Fibroblast of lung (primary cell): ENCODE measurements at places on chromosomes 2 and 18. TPM values are rescaled to one million over a fixed set of nuclear protein-coding genes. Genes with fewer than 3 reads are reported as not detected.

- no peaks in the 10 kb centered on the region for H3K4me1 ChIP-seq
- no peak overlapping the region for H3K27ac ChIP-seq
- H3K27me3 ChIP-seq, result no peaks in the 10 kb centered on the region
- H3K36me3 ChIP-seq, result no peaks in the 10 kb centered on the region
Observed at GRCh38 chr2:173130496-173131465, 55.1 kb downstream of the MAP3K20 start.

GRCh38 chr2:72145289-72145657 lies 2.4 kb downstream of the CYP26B1 start:
- H3K27me3 ChIP-seq, result peaks cover 62% of the 10 kb centered on the region
- peaks cover 4% of the 10 kb centered on the region for H3K4me1 ChIP-seq
- H3K27ac ChIP-seq, result no peak overlapping the region
- H3K36me3 ChIP-seq, result no peaks in the 10 kb centered on the region
- H3K4me3 ChIP-seq, result no peak overlapping the region

- H3K36me3 ChIP-seq, result no peaks in the 10 kb centered on the region
- no peak overlapping the region for H3K27ac ChIP-seq
- H3K4me1 ChIP-seq, result peaks cover 4% of the 10 kb centered on the region
- no peak overlapping the region for H3K4me3 ChIP-seq
- no peaks in the 10 kb centered on the region for H3K27me3 ChIP-seq
Observed at GRCh38 chr2:46157966-46158310, 139.3 kb upstream of the EPAS1 start.

The CDH19 gene
- not detected in 2 replicates for total RNA-seq

- no peaks in the 10 kb centered on the region for H3K27me3 ChIP-seq
- no peak overlapping the region for H3K4me3 ChIP-seq
- H3K4me1 ChIP-seq, result no peaks in the 10 kb centered on the region
- H3K27ac ChIP-seq, result no peak overlapping the region
- H3K36me3 ChIP-seq, result no peaks in the 10 kb centered on the region
Observed at GRCh38 chr2:164891460-164891859, 49.8 kb upstream of the COBLL1 start.

The OSBPL1A gene
- total RNA-seq, result 47.3 and 73.3 TPM in 2 replicates

DNA sequence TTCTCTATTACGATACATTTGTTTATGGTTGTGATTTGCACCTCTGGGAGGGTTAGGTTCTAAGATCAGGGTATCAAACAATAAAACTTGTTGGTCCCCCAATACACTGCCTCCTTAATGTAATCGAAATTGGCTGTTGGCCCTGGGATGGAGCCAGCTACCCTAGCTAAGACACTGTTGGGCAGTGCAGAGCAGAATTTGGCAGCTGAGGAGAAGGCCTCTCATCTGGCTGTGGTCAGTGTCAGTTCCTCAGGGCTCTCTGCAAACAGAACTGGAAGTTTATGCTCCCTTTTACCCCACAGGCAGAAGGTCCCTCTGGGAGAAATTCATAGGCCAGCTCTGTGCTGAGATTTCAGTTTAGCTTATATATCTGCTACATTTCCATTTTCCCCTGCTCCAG lies 8.6 kb upstream of the HAAO start:
- H3K27me3 ChIP-seq, result peaks cover 4% of the 10 kb centered on the region
- no peak for DNase-seq
- no peaks in the 10 kb centered on the region for H3K36me3 ChIP-seq
- H3K4me3 ChIP-seq, result no peak overlapping the region
- H3K4me1 ChIP-seq, result no peaks in the 10 kb centered on the region
- no peak overlapping the region for H3K27ac ChIP-seq

The KLF7 gene
- 11.3 and 12.9 TPM in 2 replicates for total RNA-seq

GRCh38 chr2:182301093-182301492 lies 125.7 kb downstream of the PDE1A start:
- no peaks in the 10 kb centered on the region for H3K4me1 ChIP-seq
- H3K4me3 ChIP-seq, result no peak overlapping the region
- no peaks in the 10 kb centered on the region for H3K36me3 ChIP-seq
- no peaks in the 10 kb centered on the region for H3K27me3 ChIP-seq

DNA sequence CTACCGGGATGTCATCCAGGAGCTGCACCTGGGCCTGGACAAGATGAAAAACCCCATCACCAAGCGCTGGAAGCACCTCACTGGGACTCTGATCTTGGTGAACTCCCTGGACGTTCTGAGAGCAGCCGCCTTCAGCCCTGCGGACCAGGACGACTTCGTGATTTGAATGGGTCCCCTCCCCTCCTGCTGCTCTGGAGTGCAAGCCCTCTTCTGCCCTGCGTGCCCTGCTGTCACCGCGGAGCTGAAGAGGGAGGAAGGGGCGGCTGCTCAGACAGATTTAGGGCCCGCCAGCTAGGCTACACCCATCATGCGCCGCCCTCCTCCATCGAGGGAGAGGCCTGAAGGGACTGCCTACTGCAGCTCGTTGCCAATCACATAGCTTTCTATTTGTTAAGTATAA lies 101.8 kb downstream of the SH3BP4 start:
- H3K27ac ChIP-seq, result no peak overlapping the region
- no peak for DNase-seq
- H3K4me3 ChIP-seq, result no peak overlapping the region
- H3K27me3 ChIP-seq, result no peaks in the 10 kb centered on the region
- peaks cover 9% of the 10 kb centered on the region for H3K4me1 ChIP-seq

The MARCO gene
- total RNA-seq, result not detected in 2 replicates

GRCh38 chr2:208370881-208371633 lies 35.5 kb upstream of the PTH2R start:
- H3K27me3 ChIP-seq, result no peaks in the 10 kb centered on the region
- H3K36me3 ChIP-seq, result no peaks in the 10 kb centered on the region
- H3K4me1 ChIP-seq, result no peaks in the 10 kb centered on the region
- peak; percentile 32 for DNase-seq

- peak overlapping the region; percentile 89 for H3K4me3 ChIP-seq
- peak overlapping the region; percentile 99 for H3K27ac ChIP-seq
- H3K27me3 ChIP-seq, result no peaks in the 10 kb centered on the region
- DNase-seq, result peak; percentile 91
Observed at GRCh38 chr18:9137168-9138066, 836 bp downstream of the ANKRD12 start.

- no peaks in the 10 kb centered on the region for H3K36me3 ChIP-seq
- DNase-seq, result no peak
- no peak overlapping the region for H3K27ac ChIP-seq
- H3K4me3 ChIP-seq, result no peak overlapping the region
Observed at GRCh38 chr2:154422251-154422650, 276.2 kb upstream of the KCNJ3 start.

DNA sequence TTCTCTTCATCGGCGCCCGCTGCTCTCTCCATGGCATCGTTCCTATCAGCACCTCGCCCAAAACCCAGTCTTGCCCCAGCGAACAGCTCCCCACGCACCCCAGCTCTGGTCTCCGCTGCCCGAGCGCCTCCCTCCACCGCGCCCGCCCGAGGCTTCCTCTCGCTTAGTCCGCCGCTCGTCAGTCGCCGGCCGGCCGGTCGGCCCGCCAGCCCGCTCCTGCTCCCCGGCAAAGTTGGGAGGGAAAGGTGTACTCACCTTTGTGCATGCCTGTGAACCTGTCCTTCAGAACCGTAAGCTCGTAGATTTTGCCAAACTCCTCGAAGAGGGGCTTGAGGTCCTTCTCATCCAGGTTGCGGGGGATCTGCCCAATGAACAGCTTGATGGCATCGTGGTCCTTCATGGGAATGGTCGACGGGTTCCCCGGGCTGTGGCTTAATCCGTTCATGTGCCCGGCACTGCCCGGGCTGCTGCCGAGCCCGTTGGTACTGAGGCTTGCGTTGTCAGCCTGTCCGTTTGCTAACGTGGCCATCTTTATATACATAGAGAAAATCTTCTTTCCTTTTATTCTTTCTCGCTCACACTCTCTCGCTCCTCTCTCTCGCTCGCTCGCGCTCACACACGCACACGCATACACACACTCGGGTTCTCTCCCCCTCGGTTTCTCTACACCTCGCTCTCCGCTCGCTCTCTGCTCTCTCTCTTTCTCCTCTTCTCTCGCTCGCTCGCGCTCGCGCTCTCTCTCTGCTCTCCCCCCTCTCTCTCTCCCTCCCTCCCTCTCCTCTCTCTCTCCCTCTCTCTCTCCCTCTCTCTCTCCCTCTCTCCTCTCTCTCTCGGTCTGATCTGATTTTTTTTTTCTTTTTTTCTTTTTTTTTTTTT lies at the start of gene CELF4:
Gene CELF4 (minus strand): TSS at position 698 of the 876 bp plus-strand sequence.
- H3K27ac ChIP-seq, result no peak within 1 kb of the TSS
- DNase-seq, result no peak
- peaks cover 25% of the 10 kb centered on the region for H3K27me3 ChIP-seq
- H3K4me3 ChIP-seq, result no peak within 1 kb of the TSS

- H3K4me1 ChIP-seq, result peaks cover 2% of the 10 kb centered on the region
- H3K27ac ChIP-seq, result no peak overlapping the region
- peak; percentile 44 for DNase-seq
- H3K27me3 ChIP-seq, result no peaks in the 10 kb centered on the region
Observed at GRCh38 chr2:48651158-48651790, 33.6 kb downstream of the GTF2A1L start.

GRCh38 chr2:42951263-42951938 lies 159.0 kb upstream of the HAAO start:
- no peak for DNase-seq
- H3K27ac ChIP-seq, result no peak overlapping the region
- H3K4me3 ChIP-seq, result no peak overlapping the region
- H3K4me1 ChIP-seq, result peaks cover 10% of the 10 kb centered on the region
- no peaks in the 10 kb centered on the region for H3K36me3 ChIP-seq

- no peak overlapping the region for H3K4me3 ChIP-seq
- DNase-seq, result peak; percentile 85
- H3K36me3 ChIP-seq, result no peaks in the 10 kb centered on the region
- H3K4me1 ChIP-seq, result peaks cover 16% of the 10 kb centered on the region
- no peaks in the 10 kb centered on the region for H3K27me3 ChIP-seq
- no peak overlapping the region for H3K27ac ChIP-seq
Observed at GRCh38 chr18:48529796-48530195, 9.0 kb upstream of the CTIF start.

The PLGLB1 gene
- 0.26 and 0.99 TPM in 2 replicates for total RNA-seq

GRCh38 chr2:215260097-215260677 lies 51.7 kb upstream of the ATIC start:
- no peaks in the 10 kb centered on the region for H3K36me3 ChIP-seq
- no peaks in the 10 kb centered on the region for H3K27me3 ChIP-seq
- H3K27ac ChIP-seq, result no peak overlapping the region
- no peak overlapping the region for H3K4me3 ChIP-seq
- DNase-seq, result no peak

- no peak for DNase-seq
- H3K4me1 ChIP-seq, result no peaks in the 10 kb centered on the region
- no peaks in the 10 kb centered on the region for H3K36me3 ChIP-seq
- no peak overlapping the region for H3K4me3 ChIP-seq
- H3K27me3 ChIP-seq, result no peaks in the 10 kb centered on the region
- H3K27ac ChIP-seq, result no peak overlapping the region
Observed at GRCh38 chr2:95292623-95293260, 4.4 kb upstream of the KCNIP3 start.

The MBP gene
- 3.6 and 7.2 TPM in 2 replicates for total RNA-seq

- no peak overlapping the region for H3K27ac ChIP-seq
- no peaks in the 10 kb centered on the region for H3K4me1 ChIP-seq
- no peaks in the 10 kb centered on the region for H3K36me3 ChIP-seq
- no peak for DNase-seq
- H3K27me3 ChIP-seq, result no peaks in the 10 kb centered on the region
Observed at GRCh38 chr18:31980863-31981262, 37.8 kb upstream of the RNF125 start.

DNA sequence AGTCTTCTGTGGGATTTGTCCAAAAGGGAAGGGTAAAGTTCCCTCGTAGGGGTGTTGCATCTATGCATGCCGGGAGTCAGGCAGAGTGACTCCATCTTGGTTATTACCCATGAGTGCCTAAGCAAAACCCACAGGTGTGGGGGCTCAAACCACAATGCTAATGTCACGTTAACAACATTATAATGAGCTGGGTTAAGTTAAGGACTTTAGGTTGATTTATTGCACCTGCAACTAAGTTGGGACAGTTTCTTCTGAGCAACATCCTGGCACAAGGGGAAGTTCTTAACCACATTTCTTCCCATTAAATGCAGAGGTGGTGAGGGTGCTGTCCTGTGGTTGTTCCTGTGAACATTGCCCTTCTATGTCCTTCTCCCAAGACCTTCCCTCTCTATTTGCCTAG lies 1596.8 kb upstream of the SLC39A10 start:
- H3K4me1 ChIP-seq, result no peaks in the 10 kb centered on the region
- H3K4me3 ChIP-seq, result no peak overlapping the region
- no peaks in the 10 kb centered on the region for H3K27me3 ChIP-seq
- no peaks in the 10 kb centered on the region for H3K36me3 ChIP-seq
- no peak overlapping the region for H3K27ac ChIP-seq
- no peak for DNase-seq

The COPS7B gene
- total RNA-seq, result 12.1 and 17.7 TPM in 2 replicates

GRCh38 chr2:141778315-141778835 lies 352.4 kb downstream of the LRP1B start:
- no peak overlapping the region for H3K4me3 ChIP-seq
- no peaks in the 10 kb centered on the region for H3K4me1 ChIP-seq
- no peak overlapping the region for H3K27ac ChIP-seq
- no peaks in the 10 kb centered on the region for H3K36me3 ChIP-seq

GRCh38 chr2:73970850-73971471 lies 13.7 kb upstream of the TET3 start:
- H3K4me3 ChIP-seq, result no peak overlapping the region
- H3K36me3 ChIP-seq, result no peaks in the 10 kb centered on the region
- H3K27me3 ChIP-seq, result no peaks in the 10 kb centered on the region

DNA sequence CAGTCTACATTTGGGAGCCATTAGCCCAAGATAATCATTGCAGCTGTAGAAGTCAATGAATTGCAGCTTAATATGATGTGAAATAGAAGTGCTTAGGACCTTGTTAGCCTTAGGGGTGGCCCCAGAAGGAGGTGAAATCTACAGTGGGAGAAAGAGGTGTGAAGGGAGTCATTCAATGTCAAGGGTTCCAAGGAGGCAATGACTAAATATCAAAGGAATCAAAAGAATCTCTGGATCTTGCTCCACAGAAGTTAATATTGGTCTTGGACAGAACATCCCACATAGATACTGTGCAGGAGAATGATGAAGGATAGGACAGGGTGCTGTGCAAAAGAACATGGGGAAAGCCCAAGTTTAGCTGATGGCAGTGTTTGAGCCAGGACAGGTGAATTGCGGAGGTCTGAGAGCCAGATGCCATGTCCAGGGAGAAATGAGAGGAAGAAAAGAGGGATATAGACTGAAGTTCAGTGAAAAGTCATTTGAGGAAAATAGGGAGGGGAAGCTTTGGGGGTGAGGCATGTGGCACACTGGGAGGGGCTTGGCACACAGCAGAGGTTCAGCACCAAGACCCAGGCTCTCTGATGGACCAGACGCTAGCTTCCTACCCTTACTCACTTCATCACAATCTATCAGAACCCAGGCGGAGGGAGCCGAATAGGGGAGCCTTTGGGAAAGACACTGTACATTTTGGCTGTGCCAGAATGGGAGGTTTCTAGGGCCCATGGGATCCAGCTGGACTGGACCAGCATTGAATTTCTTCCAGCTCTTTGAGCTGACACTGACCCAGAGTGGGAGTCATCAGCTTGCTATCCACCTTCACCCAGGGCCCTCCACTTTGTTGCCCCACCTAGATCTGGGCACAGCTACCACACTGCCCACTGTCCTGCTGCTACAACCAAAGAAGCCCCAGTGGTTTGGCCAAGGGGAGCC lies 2.2 kb downstream of the IL1F10 start:
- peaks cover 2% of the 10 kb centered on the region for H3K27me3 ChIP-seq
- no peaks in the 10 kb centered on the region for H3K36me3 ChIP-seq
- no peak for DNase-seq
- H3K4me3 ChIP-seq, result no peak overlapping the region

GRCh38 chr2:169129703-169130243 lies 60.4 kb downstream of the DHRS9 start:
- no peak overlapping the region for H3K4me3 ChIP-seq
- no peaks in the 10 kb centered on the region for H3K4me1 ChIP-seq
- H3K36me3 ChIP-seq, result no peaks in the 10 kb centered on the region
- H3K27me3 ChIP-seq, result peaks cover 3% of the 10 kb centered on the region
